ENCODE measurements at places on chromosomes 4 and X.

DNA sequence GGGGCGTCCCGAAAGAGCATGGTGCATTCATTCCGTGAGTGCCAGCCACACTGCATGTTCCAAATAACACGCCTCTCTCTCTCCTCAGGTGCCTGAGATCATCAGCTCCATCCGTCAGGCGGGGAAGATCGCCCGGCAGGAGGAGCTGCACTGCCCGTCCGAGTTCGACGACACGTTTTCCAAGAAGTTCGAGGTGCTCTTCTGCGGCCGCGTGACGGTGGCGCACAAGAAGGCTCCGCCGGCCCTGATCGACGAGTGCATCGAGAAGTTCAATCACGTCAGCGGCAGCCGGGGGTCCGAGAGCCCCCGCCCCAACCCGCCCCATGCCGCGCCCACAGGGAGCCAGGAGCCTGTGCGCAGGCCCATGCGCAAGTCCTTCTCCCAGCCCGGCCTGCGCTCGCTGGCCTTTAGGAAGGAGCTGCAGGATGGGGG lies 54.2 kb downstream of the PTTG2 start:
- DNase-seq = no peak

DNA sequence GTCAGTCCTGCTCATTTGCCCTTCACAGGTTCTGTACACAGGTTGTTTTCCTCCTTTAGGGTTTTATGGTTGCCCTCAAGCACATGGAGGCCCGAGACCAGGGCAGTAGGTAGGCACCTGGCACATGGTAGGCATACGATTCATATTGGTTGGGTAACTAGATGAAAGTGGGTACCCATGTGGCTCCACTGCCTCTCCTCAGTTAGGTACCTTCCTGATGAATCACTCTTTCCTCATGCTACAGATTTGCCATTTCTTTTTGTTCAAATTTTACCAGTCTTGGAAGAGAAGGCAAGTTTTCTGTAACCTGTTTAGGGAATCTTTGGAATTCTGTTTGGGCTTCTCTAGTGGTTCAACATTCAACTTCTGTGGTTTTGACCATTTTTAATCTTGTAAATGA lies 121.3 kb downstream of the FHIP1A start:
- DNase-seq = no peak

- DNase-seq = no peak
These were observed 474.3 kb upstream of the FTHL17 start for GRCh38 chrX:31546126-31546525.

GRCh38 chr4:62619971-62620370 lies 1419.8 kb downstream of the ADGRL3 start:
- no peak for DNase-seq

DNA sequence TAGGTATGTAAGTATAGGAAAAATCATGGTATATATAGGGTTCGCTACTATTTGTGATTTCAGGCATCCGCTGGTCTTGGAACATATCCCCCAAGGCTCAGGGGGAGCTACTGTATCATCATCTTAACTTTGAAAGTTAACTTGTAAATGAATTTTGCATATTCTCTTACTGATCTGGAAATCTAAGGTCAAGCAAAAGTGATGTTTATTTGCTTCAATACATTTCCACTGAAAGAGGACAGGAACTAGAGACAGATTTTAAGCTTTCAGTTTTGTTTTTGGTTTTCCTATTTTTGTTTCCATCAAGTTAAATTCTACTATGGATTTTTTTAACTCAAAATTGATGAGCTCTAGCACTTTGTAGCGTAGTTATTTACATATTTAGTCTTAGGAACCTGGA lies 56.2 kb downstream of the NAF1 start:
- no peak for DNase-seq

GRCh38 chr4:150072906-150073714 lies 5.1 kb upstream of the DCLK2 start:
- DNase-seq = no peak

- no peak for DNase-seq
These were observed 194.0 kb downstream of the PDGFRA start for GRCh38 chr4:54423066-54423465.

DNA sequence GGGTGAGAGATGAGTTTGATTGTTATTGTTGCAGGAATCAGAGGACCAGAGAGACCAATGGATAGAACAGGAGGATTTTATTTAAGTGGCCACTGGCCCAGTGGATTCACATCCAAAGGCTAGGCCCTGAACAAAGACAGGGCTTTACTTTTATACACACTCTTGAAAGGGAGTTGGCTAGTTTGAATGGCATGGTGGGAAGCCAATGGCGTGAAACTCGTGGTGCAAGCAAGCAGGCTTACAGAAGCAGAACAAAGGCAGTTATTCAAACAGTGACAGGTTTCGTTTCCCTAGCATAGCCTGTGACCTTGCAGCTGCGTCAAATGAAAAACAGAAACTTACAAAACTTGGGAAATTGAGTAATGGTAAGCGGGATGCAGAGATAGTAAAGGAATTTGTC lies 110.2 kb upstream of the PRDX4 start:
- no peak for DNase-seq

- DNase-seq = no peak
These were observed 116.7 kb downstream of the AMELX start for GRCh38 chrX:11409957-11410356.

DNA sequence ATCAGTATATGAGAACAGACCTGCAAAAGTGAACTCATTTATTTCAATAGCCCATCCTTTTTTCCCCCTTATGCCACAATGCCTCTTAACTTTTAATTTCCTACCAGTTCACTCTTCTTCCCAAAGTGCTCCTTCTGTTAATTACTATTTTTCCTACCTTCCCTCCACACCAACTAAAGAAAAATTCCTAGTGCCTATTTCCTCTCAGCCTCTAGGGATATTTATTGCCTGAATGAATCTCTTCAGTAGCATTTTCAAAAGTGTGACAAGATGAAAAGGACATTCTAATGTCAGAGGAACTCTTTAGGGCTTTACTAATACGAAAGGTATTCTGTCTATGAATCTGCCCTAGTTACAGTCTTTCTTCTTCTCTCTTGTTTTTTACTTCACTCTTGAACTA lies 181.1 kb upstream of the SPRY1 start:
- DNase-seq = no peak

DNA sequence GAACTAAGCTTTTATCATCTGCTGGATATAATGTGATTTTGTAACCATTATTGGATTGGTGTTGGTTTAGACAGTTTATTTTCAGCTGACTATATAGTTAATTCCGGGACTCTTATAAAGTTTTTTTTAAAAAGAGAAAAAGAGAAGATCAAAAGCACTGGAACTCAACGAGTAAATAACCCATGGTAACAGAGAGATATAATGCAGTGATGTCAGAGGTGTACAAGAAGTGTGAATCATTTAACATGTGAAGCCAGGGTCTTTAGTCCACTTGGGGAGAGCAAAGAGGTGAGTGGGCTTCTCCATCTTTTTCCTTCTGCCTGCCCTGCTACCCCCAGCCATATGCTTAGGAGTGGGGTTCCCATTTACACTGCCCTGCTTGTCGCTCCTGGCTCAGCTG lies 3.2 kb downstream of the TMEM165 start:
- no peak for DNase-seq

DNA sequence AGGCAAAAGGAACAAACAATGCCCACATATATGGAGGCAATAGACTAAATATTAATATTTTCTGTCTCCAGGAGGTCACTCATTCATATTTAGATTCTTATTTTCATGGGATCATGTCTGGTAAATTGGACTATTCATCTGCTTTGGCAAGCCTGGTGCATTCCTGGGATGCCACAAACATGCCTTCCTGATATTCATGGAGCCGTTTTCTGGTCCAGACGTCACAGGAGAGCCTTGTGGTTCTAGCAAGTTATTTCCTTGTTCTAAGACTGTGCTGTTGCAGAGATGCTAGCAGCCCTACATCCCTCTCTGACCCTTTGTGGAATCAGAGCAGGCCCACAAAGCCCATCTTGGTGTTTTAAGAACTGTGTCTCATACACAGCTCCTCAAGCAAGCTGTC lies 16.1 kb upstream of the EXOSC9 start:
- no peak for DNase-seq

DNA sequence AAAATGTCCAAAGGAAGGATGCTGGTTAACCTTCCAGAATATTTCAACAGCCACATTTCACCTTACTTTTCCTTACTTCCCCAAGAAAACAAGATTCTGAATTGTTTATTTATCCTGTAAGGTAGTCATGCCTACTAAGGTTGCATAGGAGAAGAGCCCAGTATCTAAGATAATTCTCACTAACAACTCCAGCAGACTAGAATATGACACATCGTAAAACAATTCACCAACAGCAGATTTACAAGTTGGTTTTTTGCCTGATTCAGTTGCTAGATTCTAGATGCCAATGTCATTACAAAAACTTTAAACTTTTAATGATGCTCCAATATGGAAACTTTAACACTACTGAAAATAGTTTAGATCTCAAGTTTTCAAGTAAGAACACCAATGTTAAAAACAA lies 176.4 kb downstream of the IL13RA2 start:
- no peak for DNase-seq

- no peak for DNase-seq
These were observed 21.1 kb downstream of the PNMA6E start for GRCh38 chrX:153379971-153380581.

DNA sequence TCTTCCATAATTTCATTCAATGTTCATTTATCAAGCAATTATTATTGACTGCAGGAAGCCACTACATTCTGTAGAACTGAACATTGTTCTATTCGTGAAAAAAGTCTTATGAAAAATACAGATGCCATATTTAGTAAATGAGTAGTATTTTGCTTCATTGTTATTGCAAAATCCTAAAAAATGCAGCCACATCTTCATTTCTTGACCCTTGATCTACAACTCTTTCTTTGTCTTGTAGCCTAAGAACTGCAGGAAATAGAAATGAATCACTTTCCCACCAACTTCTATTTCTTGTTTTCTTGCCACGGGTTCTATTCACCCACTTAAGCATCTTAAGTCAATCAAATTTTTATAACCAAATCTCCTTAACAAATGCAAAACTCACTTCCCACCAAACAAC lies 63.3 kb downstream of the KCNIP4 start:
- DNase-seq = no peak

DNA sequence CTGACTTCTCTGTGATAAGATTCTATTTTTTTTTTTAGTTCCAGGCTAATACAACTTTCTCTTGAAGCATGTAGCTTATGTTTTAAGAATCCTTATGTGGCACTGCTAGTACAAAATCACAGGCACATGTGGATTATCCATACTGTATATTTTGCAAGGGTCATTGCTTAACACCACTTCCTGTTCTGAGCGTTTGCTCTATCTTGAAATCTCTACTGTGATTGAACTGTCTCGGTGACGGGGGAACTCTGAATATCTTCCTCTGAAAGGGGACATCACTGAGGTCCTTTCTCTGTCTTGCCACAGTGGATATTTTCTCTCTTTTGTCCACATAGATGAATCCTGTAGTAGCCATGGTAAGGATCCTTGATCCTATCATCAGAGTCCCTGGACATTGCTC lies 2.1 kb upstream of the WFS1 start:
- no peak for DNase-seq
